Kidney capillary endothelial cell (primary cell): ENCODE measurements at places on chromosomes 1 and 21.

DNA sequence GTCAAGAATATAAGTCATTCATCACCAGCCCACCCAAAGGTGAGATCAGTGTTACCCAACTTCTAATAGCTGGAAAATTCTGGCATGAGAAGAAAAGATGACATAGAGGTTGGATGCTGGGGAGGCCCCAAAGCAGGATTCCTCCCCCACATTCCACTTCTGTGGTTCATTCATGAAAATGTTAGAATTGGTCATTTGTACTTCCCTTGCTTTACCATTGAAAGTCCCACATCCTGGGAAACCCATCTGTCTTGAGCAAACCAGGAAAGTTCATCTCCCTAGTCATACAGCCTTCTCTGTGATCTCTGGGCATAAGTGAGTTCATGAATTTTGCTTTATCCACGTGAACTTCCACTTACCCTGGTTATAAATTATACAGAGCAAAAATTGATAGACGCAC is 66.8 kb downstream of the SERINC2 start:
- no peak for DNase-seq

DNA sequence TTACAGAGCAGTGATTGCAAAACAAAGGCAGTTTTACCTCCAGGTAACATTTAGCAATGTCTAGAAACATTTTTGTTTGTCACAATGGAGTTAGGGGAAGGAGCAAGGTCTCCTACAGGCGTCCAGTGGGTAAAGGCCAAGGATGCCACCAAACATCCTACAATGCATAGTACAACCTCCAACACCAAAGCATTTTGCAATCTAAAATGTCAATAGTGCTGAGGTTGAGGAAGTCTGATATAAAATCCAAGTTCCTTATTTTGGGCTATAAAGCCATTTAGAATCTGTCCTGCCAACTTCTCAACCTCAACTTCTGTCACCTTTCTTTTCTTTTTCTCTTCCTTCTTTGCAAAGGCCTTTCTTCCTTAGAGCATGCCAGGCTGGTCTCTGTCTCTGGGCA is 111.2 kb downstream of the FASLG start:
- no peak for DNase-seq

GRCh38 chr1:110896090-110896489 is 23.1 kb downstream of the CD53 start:
- DNase-seq = no peak

GRCh38 chr1:70706381-70707037 is 295.4 kb downstream of the CTH start:
- no peak for DNase-seq

DNA sequence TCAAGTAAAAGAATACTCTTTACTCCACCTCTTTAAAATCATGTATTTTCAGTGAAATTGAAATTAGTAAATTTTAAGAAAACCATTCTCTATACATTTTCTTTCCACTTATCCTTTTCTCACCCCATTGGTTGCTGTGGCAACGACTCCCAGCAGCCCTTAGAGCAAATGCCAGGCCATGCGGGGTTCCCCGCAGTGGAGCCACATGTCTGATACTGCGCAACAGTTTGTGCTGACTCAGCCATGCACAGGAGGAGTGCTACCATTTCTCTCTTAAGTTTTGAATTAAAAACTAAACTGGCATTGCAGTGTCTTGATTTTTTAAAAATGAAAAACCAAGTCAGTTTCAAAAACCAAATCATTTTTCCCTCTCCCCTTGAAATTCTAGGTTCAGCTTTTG is 214.1 kb upstream of the L1TD1 start:
- no peak for DNase-seq

DNA sequence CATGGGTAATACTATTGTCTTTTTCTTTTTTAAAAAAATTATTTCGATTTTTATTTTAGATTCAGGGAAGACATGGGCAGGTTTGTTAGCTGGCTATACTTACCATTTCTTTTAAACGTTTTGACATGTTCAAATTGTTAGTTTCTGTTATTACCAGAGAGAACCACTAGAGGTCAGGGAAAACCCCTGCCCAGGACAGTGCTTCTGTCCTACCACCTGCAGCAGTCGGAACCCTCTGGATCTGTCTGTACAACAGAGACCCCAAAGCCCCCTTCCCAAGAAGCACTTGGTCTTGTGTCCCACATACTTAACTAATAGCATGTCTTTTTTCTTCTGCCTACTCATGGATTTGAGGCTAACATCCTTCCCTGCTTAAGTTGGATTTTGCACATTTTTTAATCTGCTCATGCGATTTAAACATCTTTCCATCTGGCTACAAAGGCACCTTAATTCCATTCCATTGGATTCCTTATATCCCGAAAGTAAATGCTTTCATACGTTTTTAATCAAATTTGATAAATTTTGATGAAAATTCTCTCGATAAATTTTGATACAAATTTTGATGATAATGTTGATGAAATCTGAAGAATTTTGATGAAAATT is 10.0 kb upstream of the C1orf115 start:
- DNase-seq = peak; percentile 29

DNA sequence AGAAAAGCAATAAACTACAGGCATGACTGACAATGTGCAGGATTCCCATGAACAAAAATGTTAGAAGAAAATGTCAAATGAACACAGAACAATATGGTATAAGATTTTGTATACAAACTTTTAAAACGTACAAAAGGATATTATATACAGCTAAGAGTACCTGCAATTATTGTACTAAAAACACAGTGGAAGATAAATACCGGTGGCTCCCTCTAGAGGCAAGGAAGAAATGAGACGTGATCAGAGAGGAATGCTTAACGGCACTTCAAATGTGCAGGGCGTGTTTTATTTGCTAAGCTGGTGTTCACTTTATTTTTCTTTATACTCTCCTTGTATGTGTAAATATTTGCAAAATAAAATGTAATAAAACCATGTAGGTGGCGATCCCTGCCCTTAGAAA is 191.8 kb upstream of the SAMSN1 start:
- DNase-seq = peak; percentile 40
